ENCODE measurements at places on chromosomes 12 and 14.

DNA sequence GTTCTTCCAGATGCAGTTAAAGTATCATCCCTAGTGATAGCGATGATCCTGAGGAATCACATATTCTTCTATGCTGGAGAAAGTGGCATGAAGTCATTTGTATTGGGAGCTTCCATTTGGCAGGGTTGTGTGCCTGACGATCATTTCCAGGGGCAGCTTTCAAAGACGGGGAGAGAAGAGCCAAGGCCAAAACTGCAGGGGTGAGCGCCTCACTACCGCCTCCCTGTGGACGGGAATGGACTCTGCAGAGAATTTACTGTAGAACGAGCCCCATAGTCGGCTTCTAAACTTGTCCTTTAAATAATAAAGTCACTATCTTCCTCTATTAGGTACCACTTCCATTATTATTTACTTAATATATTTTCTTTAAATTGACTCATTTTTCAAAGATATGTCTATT is 555.9 kb upstream of the TMEM132C start:
- no peak for DNase-seq

GRCh38 chr12:62523619-62524018 is 57.0 kb downstream of the MON2 start:
- DNase-seq: no peak

DNA sequence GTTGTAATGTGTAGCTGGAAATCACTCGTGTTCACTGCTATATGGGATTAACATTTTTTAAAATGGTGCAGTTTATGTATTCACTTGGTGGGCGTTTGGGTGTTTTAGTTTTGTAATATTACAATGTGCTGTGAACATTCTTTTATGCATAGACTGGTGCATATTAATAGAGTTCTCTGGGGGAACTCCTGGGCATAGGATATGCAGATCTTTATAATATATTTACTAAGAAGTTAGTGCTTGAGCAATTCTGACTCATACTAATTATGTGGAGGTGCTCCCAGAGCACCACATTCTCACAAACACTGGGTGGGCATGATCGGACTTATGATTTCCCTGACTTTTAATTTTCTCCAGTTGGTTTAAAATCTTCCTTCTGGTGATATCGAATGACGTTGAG is 342.3 kb downstream of the PDZRN4 start:
- DNase-seq: no peak

DNA sequence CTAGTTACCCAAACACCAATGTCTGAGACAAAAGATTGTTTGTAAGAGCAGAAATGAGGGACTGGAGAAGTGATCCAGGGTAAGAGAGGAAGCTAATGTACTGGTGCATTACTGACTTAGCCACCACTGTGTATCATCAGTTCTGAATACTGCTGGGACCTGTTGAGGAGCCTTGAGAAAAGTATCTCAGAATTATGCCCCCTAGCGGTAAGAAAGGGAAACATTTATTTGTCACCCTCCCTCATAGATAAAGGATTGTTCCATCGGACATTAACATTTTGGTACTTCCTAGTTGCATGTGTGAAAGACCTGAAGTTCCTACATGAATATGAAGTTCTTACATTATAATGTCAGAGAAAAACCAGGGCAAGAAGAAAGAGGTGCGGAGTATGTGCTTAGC is 612.5 kb downstream of the FSCB start:
- no peak for DNase-seq

- no peak for DNase-seq
These were observed 218.3 kb upstream of the CRY1 start for GRCh38 chr12:107311682-107312081.

- DNase-seq: no peak
These were observed 56.0 kb downstream of the ISCA2 start for GRCh38 chr14:74549588-74549987.

DNA sequence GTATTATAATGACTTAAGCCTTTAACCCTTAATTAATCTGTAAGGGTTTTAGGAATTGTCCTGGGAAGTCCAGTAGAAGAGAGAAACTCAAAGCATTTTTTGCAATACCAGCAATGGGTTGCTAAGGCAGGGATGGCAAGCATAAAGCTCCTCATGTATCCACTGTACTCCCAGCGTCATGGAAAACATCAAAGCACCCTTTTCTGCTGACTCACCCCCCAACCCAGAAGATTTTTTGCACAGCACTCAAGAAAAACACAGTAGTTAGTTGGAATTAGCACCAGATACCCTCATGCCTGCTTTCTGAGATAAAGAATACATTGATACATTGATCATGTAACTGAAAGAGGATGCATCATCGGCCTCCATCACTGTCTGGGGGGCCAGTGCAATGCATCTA is 199.1 kb upstream of the CNOT2 start:
- no peak for DNase-seq

DNA sequence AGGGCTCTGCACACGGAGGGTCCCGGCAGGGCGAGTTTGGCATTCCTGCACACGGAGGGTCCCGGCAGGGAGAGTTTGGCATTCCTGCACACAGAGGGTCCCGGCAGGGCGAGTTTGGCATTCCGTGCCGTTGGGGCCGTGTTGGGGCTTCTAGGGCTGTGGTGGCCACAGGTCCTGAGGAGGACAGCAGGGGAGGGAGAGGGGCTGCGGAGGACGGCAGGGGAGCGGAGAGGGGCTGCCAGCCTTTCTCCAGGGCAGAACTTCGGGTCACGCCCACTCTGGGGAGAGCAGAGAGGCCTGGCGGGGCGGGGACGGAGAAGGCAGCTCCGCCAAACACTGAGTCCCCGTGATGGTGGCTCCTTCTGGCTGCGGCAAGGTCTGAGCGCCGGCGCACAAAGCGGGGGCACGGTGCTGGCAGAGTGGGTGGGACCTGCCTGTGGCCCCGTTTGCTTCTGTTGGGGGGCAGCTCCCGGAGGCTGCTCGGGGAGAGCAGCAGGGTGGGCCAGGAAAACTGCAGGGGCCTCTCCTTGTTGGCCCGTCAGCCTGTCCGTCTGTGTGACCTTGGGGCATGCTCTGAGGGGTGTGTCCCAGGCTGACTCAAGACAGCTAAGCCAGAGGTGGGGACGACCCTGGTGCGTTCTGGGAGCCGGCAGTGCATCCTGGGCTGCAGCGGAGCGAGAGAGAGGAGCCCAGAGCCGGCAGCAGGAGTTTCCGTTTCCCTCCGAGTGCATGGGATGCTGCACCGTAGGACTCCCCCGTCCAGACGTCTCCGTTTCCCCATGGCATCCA is 60.2 kb downstream of the LRCOL1 start:
- no peak for DNase-seq

DNA sequence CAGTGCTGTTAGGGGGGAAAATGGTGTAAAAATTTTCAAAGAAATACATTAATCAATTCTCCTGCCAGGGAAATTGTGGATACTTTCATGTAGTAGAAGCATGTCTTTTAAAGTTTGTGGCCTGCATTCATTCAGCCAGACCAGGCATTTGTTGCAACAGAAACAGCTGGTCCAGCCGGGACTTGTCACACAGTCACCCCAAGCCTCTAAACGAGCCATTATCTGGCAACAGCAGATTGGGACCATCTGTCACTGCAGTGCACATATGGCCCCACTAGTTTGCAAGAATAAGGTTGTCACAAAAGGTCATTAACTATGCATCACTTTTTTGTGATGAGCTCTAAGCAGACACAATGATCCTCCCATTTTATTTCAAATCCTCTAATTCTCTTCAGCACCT is 193.9 kb downstream of the PHLDA1 start:
- no peak for DNase-seq
